A549 treated with Mapracorat at 1 μM for 4 hours (cell line): ENCODE measurements at places on chromosomes 1 and 21. TPM values are rescaled to one million over a fixed set of nuclear protein-coding genes. Genes with fewer than 3 reads are reported as not detected.

The PEX14 gene
- total RNA-seq, result 11.0 to 15.9 TPM (median 15.0 TPM) in 5 replicates

The NUP210L gene
- not detected in 5 replicates for total RNA-seq

The ITPKB gene
- total RNA-seq, result 1.8 to 2.7 TPM (median 2.2 TPM) in 5 replicates

The AADACL4 gene
- total RNA-seq, result not detected in 5 replicates

The FNDC5 gene
- total RNA-seq, result 0.17 to 0.80 TPM (median 0.30 TPM) in 5 replicates

The S100A1 gene
- 0.72 to 1.2 TPM (median 0.93 TPM) in 5 replicates for total RNA-seq

The ATF6 gene
- total RNA-seq, result 12.3 to 14.9 TPM (median 14.4 TPM) in 5 replicates

The MROH9 gene
- total RNA-seq, result not detected in 5 replicates

The CORT gene
- 0.14 to 0.29 TPM (median 0.17 TPM) in 4 of 5 replicates, not detected in the other for total RNA-seq

The OR2T33 gene
- not detected in 5 replicates for total RNA-seq

The CRNN gene
- not detected in 5 replicates for total RNA-seq

The IRF6 gene
- 0.14 to 0.22 TPM (median 0.18 TPM) in 5 replicates for total RNA-seq

The GALE gene
- total RNA-seq, result 69.6 to 81.9 TPM (median 76.4 TPM) in 5 replicates

The PTGER3 gene
- total RNA-seq, result not detected in 5 replicates

The PROX1 gene
- 0.01 to 0.09 TPM (median 0.07 TPM) in 5 replicates for total RNA-seq

The GIPC2 gene
- 0.03 to 0.07 TPM in 2 of 5 replicates, not detected in the others for total RNA-seq
